ENCODE measurements at places on chromosomes 1 and 21.

DNA sequence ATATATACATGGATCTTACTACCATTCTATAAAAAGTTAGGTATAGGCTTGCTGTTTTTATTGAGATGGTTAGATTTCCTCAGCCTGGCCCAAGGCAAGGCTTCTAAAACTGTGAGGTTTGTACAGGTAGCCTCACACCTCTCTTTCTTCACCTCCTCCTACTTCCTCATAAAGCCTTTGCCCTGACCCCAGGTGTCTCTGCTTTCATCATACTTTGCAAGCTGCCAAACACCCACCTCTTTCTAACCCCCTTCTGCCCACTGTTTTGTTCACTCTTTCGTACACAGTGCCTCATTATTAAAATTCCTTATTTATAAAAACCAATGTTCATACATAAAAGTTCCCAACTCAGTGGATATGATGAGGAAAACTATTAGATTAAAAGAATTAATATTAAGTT lies 31.4 kb upstream of the SOAT1 start:
- DNase-seq: no peak

DNA sequence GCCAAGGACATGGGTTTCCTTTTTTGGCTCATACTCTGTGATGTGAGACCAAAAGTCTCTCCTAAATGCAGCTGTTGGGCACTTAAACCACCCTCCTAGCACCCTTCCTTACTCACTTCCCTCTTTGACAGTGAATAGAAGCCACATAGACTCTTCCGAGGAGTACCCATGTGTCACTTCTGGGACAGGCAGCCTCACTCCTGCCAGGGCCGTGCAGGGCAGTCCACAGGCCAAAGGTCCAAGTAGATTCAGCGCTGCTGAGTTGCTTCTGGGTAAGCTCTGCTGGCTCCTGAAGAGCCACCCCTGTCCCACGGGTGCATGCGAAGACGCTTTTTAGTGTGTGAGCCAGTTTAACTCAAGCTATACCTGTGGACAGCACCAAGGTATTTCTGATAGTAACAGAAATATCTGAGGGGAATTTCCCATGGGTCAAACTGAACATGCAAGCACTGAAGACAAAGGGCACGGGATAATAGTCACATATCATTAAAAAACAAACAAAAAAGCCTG lies 36.8 kb upstream of the BMP8B start:
- no peak for DNase-seq

DNA sequence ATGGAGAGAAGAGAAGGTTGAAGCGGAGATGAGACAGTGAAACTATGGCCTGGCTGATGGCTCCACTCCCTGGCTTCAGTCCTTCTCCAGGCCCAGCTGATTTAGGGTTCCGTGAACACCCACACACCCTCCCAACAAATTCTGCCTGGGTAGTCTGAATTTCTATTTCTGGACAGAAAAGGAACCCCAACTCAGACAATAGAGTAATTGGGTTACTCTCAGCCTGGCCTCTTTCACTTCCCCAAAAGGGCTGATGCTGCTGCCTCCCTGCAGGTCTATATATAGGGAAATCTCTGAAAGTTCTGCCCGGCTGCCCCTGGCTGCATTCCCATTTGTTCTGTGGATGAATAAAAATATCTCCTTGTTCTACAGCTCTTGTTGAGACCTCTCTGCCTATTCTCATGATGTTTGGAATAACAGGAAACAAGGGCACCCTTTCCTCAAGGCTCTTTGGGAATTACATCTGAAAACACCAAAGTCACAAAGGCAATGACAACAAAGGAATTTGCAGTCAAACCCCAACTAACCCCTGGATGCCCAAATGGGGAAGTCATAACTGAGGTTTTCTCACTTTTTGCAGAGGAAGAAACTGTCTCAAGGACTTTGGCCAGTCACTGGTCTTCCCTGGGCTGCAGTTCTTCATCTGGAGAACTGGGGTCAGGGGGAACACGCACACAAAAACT lies 11.4 kb upstream of the ZSCAN20 start:
- no peak for DNase-seq

- no peak for DNase-seq
These were observed 119.2 kb upstream of the KIAA1614 start for GRCh38 chr1:180793451-180793850.

- DNase-seq: no peak
These were observed 6.1 kb upstream of the HEYL start for GRCh38 chr1:39645411-39646043.
